ENCODE measurements at places on chromosomes 7 and 10. TPM values are rescaled to one million over a fixed set of nuclear protein-coding genes. Genes with fewer than 3 reads are reported as not detected.

- H3K4me3 ChIP-seq, result no peak overlapping the region
- peaks cover 5% of the 10 kb centered on the region for H3K4me1 ChIP-seq
- DNase-seq, result no peak
- H3K27ac ChIP-seq, result no peak overlapping the region
Observed at GRCh38 chr10:49296382-49296781, 2.6 kb upstream of the C10orf71 start.

SPDYE11 gene
- total RNA-seq, result not detected

H2BK1 gene
- not detected for total RNA-seq

DNA sequence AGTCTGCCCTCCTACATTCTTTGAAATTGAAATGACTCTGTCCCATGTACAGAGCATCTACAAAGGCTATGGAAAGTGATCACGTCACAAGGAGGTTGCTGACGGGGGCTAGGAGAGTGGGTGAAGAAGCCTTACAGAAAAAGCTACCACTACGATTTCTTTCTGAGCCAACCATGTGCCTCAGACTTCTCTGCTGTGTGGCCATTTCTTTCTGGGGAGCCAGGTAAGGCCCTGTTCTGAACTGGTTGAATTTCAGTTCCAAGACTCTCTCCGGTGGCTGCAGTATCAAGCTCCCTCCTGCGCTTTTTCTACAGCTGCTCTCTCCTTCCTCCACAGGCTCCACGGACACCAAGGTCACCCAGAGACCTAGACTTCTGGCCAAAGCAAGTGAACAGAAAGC is 112.5 kb upstream of the PRSS1 start:
- H3K36me3 ChIP-seq, result no peaks in the 10 kb centered on the region
- no peaks in the 10 kb centered on the region for H3K4me1 ChIP-seq
- H3K4me3 ChIP-seq, result no peak overlapping the region

GRCh38 chr7:154438571-154439367 is 386.6 kb downstream of the DPP6 start:
- no peaks in the 10 kb centered on the region for H3K27me3 ChIP-seq
- no peaks in the 10 kb centered on the region for H3K36me3 ChIP-seq
- no peak overlapping the region for H3K4me3 ChIP-seq
- DNase-seq, result no peak
